Fibroblast of lung (primary cell): ENCODE measurements at places on chromosomes 6 and 20. TPM values are rescaled to one million over a fixed set of nuclear protein-coding genes. Genes with fewer than 3 reads are reported as not detected.

DNA sequence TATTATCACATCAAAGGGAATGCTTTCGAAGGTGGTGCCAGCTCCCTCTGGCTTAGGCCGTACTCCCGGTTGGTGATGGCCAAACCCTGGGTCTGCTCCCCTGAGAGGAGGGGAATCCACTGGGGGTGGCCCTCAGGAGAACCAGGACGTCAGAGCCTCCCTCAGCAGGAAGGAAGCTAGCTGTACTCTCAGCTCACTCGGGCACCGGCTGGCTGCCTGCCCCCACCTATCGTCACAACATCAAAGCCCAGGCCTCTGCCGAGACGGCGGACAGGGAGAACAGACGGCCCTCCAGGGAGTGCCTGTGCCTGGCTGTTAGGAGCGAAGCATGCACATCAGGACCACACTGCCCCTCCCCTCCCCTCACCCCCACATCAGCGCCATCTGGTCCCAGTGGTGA, 9.2 kb upstream of the PGC start:
- no peak for DNase-seq

- DNase-seq, result no peak
These were observed 38.1 kb upstream of the FLRT3 start for GRCh38 chr20:14375416-14375985.

GRCh38 chr6:15368873-15369272, 123.0 kb downstream of the JARID2 start:
- no peak for DNase-seq

- peak; percentile 69 for DNase-seq
These were observed 134.7 kb upstream of the RNF24 start for GRCh38 chr20:4150070-4150441.

DNA sequence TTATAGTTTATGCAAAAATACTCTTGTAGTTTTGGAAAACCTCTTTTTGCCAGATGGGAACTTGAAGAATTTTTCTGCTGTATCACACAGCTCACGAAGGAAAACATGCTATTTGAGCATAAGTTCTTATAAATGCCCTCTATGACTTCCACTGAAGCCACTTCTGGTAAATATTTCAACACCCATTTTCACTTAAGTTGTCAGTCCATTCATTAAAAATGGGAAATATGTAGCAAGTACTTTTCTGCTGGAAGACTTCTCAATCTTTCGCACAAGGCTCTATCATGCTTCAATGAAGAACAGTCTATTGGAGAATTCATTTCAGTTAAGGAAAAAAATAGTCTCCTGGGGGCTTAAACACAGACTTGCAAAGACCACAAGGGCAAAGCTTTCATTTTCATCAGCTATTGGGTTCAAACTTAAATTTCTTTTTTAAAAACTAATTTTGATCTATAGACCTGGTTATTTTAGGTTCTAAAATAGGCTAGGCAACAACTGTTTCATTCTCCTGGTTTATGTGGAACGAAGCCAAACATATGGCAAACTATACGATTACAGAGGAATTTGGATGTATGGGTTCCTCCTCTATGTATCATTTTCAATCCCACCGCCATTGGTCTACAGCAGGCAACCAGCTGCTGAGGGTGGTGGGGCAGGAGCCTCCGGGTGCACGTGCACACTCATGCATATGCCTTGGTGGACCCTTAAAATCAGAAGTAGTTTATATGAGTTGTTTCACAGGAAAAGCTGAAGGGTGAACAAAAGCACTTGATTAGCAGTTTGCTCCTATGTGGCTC, 38.7 kb downstream of the LAMA4 start:
- no peak for DNase-seq

GRCh38 chr6:105402090-105402938, 568 bp downstream of the PREP start:
- peak; percentile 47 for DNase-seq

DNA sequence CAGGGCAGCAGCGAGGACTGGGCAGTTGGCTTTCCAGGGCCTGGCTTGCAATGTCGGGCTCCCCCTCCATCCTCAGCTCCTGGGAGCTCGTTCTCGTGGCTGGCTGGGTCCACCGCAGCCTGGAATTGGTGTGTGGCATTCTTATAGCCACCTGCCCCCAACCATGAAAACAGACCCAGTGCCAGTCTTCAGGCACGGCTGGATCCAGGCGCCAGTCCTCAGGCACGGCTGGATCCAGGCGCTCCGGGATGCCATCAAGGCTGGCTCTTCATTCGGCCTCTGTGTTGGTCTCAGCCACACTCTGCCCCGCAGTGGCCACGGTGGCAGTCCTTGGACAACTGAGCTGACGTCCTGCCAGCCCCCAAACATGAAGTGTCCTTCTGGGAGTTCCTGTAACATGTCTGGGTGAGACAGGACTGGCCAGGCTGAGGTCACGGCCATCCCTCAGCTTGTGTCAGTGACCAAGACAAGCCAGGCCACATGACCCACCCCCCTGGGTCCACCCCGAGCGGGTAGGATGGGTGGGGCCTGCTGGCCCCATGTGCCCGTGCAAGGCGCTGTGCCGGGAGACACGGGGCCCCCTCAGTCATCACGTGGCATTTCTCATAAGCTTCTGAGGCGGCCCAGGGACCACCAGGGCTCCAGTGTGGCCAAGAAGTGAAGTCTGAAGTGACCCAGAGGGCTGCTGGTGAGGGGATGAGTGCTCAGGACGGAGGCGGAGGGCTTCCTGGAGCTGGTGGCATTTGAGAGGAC, 99.0 kb downstream of the TAF4 start:
- no peak for DNase-seq

DNA sequence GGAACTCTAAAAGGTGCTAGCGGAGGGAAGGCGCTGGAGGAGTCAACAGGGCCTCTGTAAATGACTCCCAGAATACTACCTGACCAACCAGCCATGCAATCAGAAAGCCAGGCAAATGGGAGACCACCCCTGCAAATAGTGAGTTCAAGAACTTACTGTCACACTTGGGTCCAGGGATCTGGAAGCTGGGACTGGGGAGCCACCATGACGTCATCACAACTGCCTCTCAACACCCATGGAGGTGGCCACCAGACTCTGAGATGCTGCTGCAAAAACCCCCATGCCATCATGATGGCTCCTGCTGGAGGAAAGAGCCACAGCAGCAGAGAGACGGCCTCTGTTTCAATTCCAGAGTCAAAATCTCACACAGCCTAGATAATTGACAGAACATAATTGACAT, 8.5 kb upstream of the PDYN start:
- no peak for DNase-seq

DNA sequence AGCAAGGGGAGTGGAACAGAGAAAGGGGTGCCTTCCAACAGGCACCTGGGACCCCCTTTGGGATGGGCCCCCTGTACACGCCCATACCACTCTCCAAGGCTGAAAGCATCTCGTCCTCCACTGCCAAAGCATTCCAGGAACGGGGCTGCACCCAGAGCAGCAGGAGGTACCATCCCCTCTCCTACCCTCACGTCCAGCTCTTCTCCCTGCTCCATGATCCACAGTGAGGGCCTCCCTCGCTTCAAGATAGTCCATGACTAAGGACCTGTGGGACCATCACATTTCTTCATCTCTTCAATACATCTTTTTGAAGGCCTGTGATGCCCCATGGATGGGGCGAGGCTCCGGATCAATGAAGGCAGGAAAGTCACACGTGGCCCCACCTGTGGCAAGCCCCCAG, 209.9 kb downstream of the ANKRD60 start:
- no peak for DNase-seq

- DNase-seq, result no peak
These were observed 1039.6 kb downstream of the HACE1 start for GRCh38 chr6:103820148-103820547.

- DNase-seq, result no peak
These were observed 831.0 kb downstream of the TFAP2A start for GRCh38 chr6:9583753-9584352.

DNA sequence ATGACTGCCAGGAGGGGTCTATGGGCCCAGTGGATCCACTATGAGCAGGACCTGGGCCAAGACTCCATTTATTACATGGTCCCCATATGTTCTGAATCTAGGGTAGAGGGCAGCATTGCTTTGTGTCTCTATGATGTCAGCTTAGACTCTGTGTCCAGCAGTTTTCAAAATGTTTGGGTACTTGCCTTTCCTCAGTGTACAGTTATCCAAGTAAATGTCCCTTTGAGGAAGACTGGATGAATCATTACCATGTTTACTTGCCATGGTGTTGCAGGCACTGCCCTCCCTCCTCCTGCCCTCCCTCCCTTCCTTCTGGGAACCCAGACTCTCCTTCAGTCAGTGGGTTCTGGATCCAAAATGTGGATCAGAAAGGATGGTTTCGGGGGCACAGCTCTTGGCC, 108.6 kb downstream of the NRN1 start:
- DNase-seq, result no peak

- DNase-seq, result no peak
These were observed 47.1 kb downstream of the IGF2R start for GRCh38 chr6:160015778-160016684.

GRCh38 chr6:97110626-97111025, 172.4 kb downstream of the MMS22L start:
- no peak for DNase-seq

DNA sequence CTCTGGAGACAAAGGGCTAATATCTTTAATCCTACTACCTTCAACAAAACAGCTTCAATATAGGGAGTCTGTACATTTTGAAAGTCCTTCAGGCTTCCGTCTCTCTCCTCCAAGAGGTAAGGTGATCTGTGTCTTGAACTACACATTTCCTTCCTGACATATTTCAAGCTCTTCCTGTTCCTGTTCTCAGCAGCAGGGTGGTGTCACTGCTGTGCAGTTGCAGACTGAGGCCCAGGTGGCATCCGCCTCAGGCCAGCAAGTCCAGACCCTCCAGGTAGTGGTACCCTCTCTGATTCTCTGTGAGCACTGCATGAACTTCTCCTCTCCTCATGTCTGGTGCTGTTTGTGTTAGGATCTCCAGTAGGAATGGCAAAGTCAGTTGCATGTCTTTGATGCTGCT, 7.8 kb downstream of the NFYA start:
- DNase-seq, result no peak

GRCh38 chr6:37459981-37460800, 27.2 kb downstream of the CMTR1 start:
- no peak for DNase-seq

DNA sequence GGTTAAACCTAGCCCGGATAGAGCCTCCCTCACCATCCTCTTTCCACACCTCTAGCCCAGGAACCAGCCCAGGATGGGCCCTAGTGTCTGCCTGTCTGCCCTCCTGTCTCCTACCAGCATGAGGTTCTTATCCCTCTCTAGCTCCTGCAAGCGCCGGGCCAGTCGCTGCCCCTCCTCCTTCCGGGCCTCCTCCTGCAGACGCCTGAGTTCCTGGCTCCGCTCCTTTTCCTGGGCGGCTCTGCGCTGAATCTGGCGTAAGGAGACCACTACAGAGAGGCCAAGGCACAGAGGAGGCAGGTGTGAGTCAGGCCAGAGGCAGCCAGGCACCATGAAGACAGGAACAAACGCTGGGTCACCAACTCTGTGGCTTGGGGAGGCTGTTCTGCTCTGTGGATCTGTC, 4.3 kb upstream of the PSORS1C2 start:
- DNase-seq, result peak; percentile 90

- peak; percentile 17 for DNase-seq
These were observed 22.2 kb downstream of the KHDC1L start for GRCh38 chr6:73203098-73203497.

GRCh38 chr6:53793318-53794136, 1.3 kb upstream of the LRRC1 start:
- peak; percentile 68 for DNase-seq

LY6G6C gene
- total RNA-seq, result not detected in 2 replicates

OPRM1 gene
- total RNA-seq, result not detected in 2 replicates

RBM39 gene
- 462 and 465 TPM in 2 replicates for total RNA-seq

HLA-DPA1 gene
- total RNA-seq, result 1.0 and 1.5 TPM in 2 replicates

STMN3 gene
- 16.4 and 34.3 TPM in 2 replicates for total RNA-seq

SNAP25 gene
- total RNA-seq, result 1.5 and 4.5 TPM in 2 replicates

HSPA1L gene
- 2.1 and 3.1 TPM in 2 replicates for total RNA-seq

HLA-DQA1 gene
- total RNA-seq, result 0.26 TPM in 1 of 2 replicates, not detected in the other

HFE gene
- total RNA-seq, result 6.4 and 18.3 TPM in 2 replicates

WFDC2 gene
- not detected in 2 replicates for total RNA-seq

SGK2 gene
- total RNA-seq, result 0.26 and 0.66 TPM in 2 replicates

KCNK5 gene
- total RNA-seq, result under 0.01 and 0.26 TPM in 2 replicates
